ENCODE measurements at places on chromosomes 3 and 15. TPM values are rescaled to one million over a fixed set of nuclear protein-coding genes. Genes with fewer than 3 reads are reported as not detected.

DNA sequence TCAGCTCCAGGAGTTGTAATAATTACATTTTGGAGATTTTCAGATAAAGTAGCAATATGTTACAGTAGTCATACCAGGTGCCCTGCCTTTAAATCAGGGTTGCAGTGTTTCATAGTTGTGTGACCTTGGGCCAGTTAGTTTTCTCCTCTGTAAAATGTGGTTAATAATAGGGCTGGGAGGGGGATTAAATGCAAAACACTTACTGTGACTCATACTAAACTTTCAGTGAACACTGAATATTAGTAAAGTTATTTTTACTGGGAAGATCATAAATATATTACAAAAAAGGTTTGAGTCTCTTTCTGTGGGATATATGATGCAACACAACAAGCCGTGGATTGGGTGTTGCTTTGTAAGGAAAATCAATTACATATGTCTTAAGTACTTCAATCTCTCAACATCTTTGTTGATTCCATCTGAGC lies 1.1 kb upstream of the EBLN2 start:
- DNase-seq: no peak

GCSAM gene
- not detected for total RNA-seq

DNA sequence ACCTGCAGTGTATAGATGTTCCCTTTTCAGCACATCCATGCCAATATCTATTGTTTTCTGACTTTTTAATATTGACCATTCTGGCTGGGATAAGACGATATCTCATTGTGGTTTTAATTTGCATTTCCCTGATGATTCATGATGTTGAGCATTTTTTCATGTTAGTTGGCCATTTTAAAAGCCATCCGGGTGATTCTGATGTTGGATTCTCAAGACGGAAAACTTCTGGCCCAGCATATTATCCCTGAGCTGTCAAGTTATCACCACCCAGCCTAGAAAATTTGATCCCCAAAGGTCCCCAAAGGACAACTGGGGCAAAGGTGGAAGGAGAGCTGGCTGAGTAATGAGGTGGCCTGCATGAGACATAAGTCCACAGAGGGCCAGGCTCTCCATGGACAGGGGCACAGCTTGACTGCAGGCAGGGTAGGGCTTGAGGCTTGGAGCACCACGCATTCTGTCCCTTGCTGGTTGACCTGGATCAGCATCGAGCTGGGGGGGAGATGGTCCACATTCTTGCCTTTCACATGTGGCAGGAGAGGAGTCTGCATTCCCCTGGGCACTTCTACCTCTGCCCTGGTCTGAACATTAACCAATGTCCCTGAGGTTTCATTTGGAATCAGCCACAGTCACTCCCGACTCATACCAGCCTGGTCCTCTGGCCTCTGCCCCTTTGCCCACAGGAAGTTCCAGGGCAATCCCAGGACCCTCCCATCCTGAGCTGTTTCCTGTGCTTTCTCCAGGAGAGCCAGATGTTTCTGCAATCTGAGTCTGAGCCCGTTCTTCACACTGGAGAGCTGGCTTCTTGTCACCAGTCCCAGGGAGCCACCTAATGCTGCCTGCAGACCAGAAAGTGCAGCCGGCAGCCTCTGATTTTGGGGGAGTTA lies 69.2 kb downstream of the ISG20 start:
- DNase-seq: no peak

DNA sequence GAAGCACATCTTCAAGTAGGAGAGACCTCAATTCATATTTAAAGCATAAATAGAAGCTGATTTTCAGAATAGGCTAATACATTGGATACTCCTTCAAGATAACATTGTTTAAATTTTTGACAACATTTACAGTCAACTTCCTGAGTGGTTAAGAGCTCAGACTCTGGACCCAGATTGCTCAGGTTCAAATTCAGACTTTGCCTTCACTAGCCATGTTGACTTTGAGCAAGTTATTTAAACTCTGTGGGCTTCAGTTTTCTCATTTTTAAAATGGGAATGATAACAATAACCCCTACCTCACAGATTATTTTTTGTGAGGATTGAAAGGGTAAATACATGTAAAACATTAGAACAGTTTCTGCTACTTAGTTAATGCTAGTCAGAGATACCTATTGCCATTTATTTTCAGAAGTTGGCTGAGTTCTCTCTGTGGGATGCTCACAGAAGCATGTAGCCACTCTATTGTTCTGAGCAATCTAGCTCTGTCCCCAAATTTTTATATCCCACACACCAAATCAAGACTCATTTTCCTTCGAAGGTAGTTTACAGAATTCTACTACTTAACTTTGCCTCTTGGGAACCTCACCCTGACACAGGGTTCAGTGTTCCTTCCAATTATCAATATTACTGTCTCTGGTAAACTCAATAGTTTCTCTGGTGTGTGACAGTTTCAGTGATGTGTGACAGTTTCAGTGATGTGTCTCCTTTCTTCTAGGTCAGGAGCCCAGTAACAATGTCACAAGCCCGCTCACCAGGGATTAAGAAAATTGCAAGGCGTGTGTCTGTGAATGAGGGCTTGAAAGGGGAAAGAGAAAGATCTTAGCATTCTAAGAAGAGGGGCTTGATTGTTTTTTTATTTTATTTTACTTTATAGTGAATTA lies 79.4 kb upstream of the OSTN start:
- DNase-seq: no peak

Measured in heart left ventricle (tissue), 16 donors.